ENCODE measurements at places on chromosomes 1 and 21. TPM values are rescaled to one million over a fixed set of nuclear protein-coding genes. Genes with fewer than 3 reads are reported as not detected.

GRCh38 chr21:31656199-31657095, 3.0 kb upstream of the SOD1 start:
- no peak for DNase-seq

Gene VAMP4
- total RNA-seq: 4.2 TPM

DNA sequence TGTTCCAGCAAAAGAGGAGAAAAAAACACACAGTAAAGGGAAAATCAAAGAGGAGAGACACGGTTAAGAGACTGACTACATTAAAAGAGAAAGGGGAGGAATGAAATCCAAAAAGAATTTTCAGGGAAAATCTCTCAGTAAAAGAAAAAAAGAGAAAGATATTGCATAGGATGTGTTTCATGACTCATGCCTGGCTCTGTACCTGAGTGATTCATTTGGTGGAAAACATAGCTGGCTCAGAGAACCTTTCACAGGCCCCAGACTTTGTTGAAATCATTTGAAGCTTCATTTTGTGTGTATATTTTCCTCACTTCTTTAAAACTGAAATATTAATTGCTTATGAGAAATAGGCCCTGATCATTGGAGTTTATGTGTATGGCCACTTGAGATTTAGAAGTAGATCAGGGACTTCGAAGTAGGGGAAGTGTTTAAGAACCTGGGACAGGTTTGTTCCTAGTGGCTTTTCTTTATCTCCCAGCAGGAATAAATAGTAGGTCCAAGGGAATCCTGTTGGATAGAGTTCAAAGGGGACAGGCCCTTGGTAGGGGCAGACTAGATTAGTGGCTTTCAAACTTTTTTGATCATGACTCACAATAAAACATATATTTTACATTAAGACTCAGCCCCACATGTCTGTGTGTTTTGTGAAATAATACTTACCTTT, 239.1 kb upstream of the SGIP1 start:
- no peak for DNase-seq

DNA sequence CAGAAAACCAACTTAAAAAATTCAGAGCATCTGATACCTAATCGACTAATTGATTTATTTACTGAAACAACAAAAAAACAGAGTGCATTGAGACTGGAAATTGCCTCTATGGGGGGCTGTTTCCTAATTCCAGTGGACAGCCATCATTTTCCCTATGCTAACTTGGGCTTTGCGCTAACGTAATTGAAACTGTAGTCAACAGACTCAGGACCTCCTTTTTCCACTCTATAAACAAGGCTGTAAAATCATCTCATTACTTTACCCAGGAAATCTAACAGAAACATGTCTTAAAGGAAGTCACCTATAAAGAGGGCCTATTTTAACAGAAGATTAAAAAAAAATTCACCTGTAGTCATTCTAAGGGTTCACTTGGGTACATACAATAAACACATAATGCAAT, 2.1 kb downstream of the ERG start:
- no peak for DNase-seq

DNA sequence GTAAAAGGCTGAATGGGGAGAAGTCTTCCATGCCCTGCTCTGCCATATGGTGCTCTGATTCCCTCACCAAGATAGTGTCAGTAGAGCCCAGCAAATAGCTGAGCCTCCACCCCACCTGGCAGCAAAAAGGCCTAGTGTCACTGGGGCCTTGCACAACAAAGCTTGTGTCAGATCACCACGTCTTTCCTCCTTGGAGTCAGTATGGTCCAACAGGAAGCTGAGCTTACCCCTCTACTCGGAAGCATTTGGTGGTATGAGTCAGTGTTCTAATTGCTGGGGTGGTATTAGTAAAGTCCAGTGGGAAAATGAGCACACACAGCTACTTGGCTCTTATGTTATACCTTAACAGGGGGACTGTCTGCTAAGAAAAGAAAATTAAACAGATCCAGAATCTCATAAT, 18.7 kb upstream of the RRP15 start:
- no peak for DNase-seq

Gene GPR37L1
- total RNA-seq: 0.11 TPM

DNA sequence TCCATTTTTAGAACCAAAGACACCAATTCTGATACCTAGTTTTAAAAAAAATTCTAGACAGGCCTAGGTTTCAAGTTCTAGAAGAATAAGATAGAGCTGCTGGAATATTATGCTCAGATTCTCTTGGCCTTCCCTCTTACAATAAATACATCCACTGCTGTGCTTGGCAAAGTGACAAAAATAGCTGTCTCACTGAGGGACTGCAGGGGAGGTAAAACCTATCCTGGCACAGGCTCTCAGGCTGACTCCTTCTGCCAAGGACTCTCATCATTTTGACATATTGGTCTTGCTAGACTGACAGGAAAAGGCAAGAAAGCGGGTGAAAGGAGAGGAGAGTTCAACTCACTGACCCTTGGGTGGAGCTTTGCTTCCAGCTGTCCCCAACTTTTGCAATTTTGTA, 197.0 kb upstream of the LHX8 start:
- DNase-seq: no peak

- no peak for DNase-seq
These were observed 494 bp upstream of the PIP5K1A start for GRCh38 chr1:151197863-151198253.

DNA sequence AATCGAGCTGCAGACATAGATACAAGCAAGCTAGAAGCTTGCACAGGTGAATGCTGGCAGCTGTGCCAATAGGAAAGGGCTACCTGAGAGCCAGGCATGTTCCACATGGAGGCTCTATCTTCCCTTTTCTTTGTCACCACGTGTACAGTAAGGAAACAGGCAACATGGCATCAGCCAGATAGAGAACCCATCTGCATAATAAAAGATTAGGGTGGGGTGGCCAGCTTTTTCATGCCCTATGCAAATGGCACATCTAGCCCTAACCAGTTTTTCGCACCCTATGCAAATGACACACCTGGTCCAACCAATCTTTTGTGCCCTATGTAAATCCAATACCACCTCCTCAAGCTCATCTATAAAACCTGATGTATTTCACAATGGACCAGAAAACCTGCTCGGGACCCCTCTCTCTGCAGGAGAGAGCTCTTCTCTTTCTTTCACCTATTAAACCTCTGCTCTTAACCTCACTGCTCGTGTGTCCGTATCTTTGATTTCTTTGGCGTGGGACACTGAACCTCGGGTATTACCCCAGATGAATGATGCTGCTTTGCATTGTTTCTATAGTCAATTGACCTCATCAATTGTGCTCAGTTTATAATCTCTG, 93.9 kb downstream of the SLC30A10 start:
- peak; percentile 82 for DNase-seq

- peak; percentile 57 for DNase-seq
These were observed 69.8 kb upstream of the SSBP3 start for GRCh38 chr1:54475946-54476516.

DNA sequence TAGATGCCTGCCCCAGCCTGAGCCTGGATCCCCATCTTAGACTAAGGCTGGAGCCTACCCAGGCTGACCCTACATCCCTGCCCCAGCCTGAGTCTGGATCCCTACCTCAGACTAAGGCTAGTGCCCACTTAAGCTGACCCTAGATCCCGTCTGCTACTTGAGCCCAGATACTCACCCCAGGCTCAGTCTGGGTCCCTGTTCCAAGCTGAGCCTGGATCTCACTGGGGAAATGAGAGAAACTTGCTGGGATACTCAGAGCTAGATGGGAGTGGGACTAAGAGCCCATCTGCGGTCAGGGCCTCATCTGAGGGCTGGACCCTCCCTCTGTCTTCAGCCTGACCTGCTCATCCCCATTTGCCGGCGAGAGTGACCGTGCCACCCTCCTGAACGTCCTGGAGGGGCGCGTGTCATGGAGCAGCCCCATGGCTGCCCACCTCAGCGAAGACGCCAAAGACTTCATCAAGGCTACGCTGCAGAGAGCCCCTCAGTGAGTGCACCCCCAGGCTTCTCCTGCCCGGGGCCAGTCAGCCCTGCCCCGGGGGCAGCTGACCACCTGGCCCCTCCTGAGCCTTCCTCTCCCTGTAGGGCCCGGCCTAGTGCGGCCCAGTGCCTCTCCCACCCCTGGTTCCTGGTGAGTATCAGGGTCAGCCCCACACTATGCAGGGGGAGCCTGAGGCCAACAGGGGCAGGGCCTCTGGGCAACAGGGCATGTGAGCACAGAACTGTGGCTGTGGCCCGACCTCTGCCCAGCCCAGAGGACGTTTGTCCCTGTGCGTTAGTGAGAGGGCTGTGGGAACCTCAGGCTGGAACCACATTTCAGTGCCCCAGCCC, 36.8 kb downstream of the TRIM11 start:
- no peak for DNase-seq

GRCh38 chr1:42830631-42831030, 13.4 kb upstream of the SVBP start:
- DNase-seq: peak; percentile 37

DNA sequence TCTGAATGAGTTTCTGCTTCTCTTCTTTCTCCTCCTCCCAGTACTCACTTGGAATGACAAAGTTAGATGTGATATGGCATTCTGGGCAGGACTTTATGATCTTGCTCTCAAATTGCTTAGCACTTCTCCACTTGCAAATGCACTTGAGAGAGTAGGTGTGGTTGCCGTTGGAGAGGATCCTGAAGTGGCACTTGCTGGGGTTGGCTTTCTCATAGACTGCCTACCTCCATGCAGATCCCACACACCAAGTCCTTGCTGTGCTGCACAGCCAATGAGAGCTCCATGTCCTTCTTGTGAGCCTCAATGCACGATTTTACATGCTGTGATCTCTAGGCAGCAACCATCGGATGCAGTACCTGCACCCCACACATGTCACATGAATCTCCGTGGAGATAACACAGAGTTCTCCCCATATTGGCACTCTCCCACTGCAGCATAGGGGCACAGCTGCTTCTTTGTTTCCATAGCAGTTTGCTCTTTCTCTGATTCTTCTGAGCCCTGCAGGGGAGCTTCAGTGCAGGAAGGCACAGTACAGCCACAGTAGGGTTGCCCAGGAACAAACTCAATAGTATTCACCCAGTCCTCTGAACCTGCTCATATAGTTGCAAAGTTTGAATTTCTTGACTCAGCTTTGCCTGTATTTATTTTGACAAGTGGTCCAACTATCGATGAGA, 45.2 kb downstream of the ZNF691 start:
- no peak for DNase-seq

DNA sequence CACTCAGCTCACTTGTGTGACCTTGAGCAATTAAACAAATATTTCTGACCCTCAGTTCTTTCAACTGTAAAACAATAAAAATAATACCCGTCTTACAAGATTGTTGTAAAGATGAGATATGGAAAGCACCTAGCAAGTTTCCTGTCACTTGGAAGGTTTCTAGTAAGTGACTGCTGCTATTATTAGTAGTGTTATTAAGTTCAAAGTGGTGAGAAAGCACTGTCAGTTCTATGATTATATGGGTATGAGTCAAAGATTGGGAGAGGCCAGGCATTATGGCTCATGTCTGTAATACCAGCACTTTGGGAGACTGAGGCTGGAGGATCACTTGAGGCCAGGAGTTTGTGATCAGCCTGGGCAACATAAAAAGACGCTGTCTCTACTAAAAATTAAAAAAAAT, 145.4 kb downstream of the C1orf21 start:
- DNase-seq: no peak

- peak; percentile 67 for DNase-seq
These were observed 431 bp downstream of the MTARC1 start for GRCh38 chr1:220787069-220787619.

DNA sequence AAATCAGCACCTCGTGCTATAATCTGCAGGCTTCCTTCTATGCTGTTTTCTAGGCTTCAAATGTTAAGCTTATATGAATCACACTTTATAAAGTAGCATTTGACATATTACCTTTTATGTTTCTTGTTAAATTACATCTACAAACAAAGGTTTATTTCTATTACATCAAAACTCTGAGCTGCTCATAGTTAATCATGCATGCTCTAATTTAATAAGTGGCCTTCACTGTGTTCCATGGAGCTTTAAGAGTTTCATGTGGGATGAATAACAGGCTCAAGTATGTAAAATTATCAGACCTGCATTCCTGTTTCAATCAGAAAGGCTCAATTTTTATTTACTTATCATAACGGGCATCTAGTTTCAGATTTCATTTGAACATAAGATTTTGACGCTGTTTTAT, 13.0 kb downstream of the SLC19A2 start:
- DNase-seq: no peak

Gene RAB29
- total RNA-seq: 4.4 TPM

GRCh38 chr1:160657250-160657781, 10.5 kb upstream of the SLAMF1 start:
- DNase-seq: no peak

DNA sequence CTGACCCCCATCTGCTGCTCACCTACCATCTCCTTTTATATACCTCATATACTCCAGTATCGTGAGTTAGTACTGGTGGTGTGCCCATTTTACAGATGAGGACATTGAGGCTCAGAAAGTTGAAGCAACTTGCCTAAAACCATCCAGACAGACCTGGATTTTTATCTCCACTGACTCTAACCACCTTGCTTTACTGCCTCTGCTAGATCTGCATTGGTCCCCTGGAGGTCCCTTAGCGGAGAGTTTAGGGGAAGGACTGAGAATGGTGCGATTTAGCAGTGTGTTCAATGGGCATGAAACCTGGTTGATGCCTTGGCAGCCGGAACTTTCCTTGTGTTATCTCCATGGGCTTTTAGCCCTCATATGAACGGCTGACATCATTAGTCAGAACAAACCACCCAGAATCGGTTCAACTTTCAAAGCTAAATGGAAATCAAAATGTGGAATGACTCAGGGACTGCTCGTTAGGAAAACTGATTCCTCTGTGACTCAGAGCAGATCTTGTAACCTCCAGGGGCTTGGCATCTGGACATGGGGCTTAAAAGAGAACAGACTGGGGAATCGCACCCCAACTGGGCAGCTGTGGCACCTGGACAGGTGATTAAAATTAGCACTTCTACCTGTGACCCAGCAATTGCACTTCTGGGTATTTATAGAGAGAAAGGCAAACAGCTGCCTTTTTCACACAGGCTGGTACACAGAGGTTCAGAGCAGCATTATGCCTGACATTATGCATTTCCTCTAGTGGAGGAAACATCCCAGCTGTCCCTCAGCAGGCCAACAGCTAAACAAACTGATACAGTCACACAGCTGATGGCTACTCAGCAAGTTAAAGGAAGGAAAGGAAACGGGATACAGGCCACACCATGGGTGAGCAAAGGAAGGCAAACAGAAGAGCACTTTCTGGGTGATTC, 25.3 kb downstream of the TMEM51 start:
- no peak for DNase-seq

Gene IFNLR1
- 9.6 TPM for total RNA-seq

DNA sequence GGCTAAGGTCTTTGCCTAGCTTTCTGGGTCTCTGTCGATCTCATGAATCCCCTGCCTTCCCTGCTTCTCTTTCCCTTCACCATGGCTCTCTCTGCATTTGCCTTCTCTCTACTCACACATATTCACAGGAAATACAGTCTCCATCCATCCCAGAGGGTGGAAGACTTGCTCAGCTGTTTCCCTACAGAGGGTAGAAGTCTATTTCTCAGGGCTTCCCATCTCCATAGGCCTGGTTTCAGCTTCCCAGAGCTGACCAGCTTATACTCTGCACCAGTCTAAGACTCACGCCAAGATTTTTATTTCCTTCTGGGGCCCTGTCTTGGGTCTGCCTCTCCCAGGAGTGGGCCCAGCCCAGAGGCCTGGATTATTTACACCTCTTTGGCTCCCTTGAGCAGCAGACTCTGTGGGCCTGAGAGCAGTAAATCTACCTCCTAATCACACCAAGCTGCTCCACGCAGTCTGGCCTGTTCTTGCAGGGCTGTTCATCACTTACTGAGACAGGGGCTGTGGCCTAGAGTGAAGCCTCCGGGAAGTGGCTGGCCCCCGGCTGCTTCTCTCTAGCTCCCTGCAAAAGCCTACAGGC, 102.5 kb downstream of the PLXNA2 start:
- DNase-seq: no peak

All from H9 (cell line).